Fibroblast of the conjunctiva (primary cell): ENCODE measurements at places on chromosomes 13 and 19.

GRCh38 chr13:78193846-78194245 lies 275.2 kb upstream of the EDNRB start:
- DNase-seq = no peak

- no peak for DNase-seq
These were observed 21.2 kb upstream of the C13orf46 start for GRCh38 chr13:113995051-113995601.

GRCh38 chr13:63393112-63393511 lies 1977.5 kb upstream of the PCDH20 start:
- no peak for DNase-seq

GRCh38 chr13:109743706-109744453 lies 42.5 kb downstream of the IRS2 start:
- DNase-seq = peak; percentile 26

GRCh38 chr19:54659300-54659699 lies 3.5 kb upstream of the LILRB4 start:
- DNase-seq = no peak
